NCI-H774 (cell line): ENCODE measurements at places on chromosomes 3 and 15.

- DNase-seq, result no peak
Observed at GRCh38 chr15:45126535-45127158, 3.0 kb downstream of the DUOXA1 start.

DNA sequence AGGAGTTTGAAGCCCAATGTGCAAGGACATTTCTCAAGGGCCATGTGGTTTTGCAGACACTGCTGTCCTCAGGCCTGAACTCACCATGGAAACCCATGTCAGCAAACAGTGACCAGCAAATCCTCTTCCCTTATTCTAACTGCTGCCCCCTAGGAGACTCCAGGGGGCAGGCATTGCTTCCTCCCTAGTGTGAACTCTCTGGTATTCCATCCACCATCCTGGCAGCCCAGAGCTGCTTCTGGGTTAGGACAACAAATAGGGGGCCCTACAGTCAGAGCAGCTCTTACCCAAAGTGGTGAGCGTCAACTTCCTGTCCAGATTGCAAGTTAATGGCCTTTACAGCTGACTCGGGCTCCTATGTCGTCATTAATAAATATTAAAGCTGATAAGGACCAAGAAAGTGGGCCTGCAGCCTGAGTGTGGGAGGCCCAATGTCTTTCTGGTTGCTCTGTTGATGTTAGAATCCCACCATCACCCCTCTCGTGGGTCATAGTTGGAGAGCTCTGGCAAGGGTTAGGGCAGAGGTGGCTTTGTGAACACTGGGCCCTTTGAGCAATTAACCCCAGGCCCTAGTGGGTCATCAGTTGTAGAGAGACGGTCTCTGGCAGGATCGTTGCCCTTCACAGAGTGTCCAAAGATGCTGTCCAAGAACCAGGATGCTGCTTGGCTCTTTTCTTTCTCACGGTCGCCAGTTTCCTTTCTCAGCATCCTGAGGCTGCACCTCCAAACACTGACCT, 41.5 kb downstream of the TGM4 start:
- no peak for DNase-seq

GRCh38 chr3:163726125-163726524, 1352.2 kb downstream of the SI start:
- DNase-seq, result no peak

DNA sequence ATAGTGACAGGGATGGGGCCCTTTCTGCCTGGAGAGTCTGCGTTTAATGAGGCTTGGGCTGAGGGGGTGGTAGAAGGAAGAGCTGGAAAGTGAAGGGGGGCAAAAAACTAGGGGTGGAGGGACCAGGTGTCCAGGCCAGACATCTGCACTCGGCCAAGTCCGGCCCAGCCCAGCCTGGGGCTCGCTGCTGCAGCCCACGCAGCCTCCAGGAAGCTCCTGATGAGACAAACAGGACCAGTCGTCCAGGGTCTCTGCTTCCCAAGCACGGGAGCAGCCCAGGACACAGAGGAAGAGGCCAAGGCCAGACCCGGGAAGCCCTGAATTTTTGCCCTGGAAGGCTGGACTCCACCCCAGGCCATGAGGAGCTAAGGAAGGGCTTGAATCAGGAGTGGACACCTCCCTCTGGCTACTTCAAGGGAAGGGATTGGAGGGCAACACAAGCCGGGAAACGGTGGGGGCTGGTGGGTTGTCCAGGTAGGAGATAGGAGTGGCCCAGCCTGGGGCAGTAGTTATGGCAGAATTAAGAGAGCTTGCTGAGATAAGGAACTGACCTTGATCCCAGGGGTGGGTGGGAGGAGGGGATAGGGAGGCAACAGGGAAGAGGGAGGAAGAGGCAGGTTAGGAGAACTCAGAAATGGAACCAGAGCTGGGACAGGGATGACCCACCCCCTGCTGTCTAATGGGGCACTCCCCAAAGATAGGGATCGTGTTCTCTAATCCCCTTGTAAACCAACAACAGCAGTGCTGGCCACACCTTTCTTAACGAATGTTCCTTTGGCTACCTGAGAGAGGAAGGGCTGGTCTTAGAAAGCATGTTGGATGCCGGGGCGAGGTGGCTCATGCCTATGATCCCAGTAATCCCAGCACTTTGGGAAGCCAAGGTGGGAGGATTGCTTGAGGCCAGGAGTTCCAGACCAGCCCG, 89.5 kb downstream of the ANP32A start:
- DNase-seq, result no peak

GRCh38 chr3:63349583-63350573, 71.8 kb downstream of the SYNPR start:
- DNase-seq, result no peak

- no peak for DNase-seq
Observed at GRCh38 chr15:91609231-91609630, 244.3 kb upstream of the SLCO3A1 start.

DNA sequence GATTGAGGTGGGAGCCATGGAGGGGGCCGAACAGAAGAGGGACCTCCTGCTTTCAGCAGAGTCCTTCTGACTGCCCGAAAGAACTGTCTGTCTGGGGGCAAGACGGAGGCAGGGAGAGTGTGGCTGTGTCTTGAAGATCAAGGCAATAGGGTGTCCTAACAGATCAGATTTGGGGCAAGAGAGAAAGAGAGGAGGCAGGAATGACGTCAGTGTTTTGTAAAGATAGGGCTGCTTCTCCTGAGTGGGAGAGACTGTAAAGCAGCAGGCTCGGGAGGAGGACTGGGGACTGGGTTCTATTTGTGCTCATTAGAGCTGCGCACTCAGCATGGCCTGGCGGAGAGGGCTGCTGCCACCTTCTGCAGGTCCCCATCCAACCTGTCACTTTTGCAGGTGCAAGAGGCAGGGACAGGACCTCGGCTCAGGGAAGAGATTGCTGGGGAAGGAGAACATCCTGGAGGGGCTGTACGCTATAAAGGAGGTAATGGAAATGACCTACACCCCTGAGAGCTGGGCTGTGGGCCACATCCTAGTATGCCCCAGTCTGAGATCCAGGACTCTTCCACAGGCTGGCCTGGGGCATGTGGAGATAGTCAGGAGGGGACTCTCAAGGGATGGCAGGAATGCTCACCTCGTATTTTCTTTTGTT, 29.0 kb upstream of the FGD5 start:
- DNase-seq, result no peak

- DNase-seq, result peak; percentile 10
Observed at GRCh38 chr15:84633311-84634227, 20.5 kb downstream of the WDR73 start.

DNA sequence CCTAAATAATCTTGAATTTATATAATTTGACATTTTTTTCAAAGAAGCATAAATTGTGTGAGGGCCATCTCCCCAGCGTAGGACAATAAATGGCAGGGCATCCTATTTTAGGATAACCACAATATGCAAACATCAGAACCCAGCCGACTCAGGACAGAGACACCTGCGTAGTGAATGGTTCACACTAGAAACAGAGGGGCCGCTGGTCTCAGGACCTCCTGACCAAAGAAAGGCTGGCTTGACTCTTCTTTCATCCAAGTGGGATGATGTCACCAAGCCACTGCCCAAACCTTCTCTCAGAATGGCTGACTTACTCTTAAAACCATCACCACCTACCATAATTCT, 162.1 kb downstream of the FOXP1 start:
- no peak for DNase-seq

- no peak for DNase-seq
Observed at GRCh38 chr3:68060191-68060590, 405.8 kb upstream of the SUCLG2 start.

GRCh38 chr3:156151824-156152428, 31.5 kb downstream of the KCNAB1 start:
- DNase-seq, result peak; percentile 80

GRCh38 chr3:125322166-125322565, 53.0 kb downstream of the ZNF148 start:
- DNase-seq, result no peak

- peak; percentile 37 for DNase-seq
Observed at GRCh38 chr3:140911822-140912221, 29.8 kb upstream of the SLC25A36 start.

DNA sequence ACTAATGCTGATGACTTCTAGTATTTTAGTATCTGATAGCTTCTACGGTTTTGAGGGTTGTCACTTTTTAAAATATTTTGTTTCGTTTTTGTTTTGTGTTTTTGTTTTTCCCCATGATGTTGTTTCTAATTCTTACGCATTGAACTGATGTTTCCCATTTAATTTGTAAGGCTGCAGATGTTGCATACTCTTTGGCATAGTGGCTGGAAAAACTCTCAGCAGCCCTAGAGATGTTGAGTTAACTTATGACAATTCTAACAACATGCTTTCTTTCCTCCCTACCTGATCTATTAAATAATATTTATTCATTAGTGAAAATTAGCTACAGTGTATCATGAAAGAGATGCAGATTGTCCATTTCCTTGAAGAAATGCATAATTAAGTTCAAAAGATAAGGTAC, 559.3 kb upstream of the GRM7 start:
- DNase-seq, result no peak

DNA sequence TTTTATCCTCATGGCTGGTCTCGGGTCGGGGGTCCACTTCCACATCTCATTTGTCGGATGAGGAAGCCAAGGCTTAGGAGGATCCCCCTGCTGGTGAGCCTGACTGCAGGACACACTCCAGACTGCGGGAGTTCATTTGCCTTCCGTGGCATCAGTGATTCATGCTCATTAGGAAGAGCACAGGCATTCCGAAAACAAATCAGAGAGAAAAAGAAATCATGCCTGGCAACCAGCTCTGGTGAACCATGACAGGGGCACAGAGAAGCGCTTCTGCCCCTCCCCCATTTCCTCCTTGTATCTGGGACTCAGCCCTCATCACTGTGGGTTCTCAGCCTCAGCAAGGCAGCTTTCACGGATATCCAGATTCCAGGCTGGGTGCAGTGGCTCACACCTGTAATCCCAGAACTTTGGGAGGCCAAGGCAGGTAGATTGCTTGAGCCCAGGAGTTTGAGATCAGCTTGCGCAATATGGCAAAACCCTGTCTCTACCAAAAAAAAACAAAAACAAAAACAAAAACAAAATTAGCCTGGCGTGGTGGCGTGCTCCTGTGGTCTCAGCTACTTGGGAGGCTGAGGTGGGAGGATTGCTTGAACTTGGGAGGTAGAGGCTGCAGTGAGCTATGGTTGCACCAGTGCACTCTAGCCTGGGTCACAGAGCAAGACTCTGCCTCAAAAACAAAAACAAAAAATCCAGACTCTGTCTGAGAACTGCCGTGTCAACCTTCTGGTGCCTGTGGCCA, 28.4 kb downstream of the IRAK2 start:
- DNase-seq, result no peak

- DNase-seq, result no peak
Observed at GRCh38 chr3:58163234-58163633, 47.5 kb downstream of the DNASE1L3 start.

DNA sequence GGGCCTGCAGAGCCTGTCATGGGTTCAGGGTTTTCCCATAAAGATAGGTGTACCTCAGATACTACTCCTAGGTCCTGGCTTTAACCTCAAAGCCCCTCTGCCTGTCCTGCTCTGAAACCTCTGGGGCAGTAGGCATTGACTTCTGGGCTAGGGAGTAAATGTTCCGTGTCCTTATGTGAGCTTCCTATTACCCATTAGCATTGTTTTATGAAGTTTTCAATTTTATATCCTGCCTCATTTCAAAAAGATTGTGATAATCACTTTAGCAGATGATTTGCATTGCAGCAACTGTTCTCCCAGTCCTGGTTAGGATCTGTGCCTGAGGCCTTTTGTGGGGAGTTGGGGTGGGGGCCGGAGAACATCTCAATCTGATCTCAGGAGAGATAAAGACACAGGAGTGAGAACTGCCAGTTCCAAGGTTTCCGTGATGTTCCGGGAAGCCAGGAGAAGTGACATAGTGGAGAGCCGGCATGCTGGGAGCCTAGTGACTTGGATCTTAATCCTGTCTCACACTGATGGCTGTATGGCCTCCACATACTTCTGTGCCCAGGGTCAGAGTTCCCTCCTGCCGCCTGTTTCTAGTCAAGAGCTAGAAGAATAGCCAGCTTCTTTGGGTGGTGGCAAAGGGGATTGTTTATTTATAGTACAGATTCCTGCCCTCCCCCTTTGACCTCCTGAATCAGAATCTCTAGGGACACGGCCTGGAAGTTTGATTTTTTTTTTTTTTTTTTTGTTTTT, 10.6 kb downstream of the TPM1 start:
- no peak for DNase-seq

- DNase-seq, result no peak
Observed at GRCh38 chr3:101202640-101203039, 117.7 kb downstream of the IMPG2 start.

GRCh38 chr15:35047528-35047927, 37.6 kb downstream of the NANOGP8 start:
- no peak for DNase-seq

DNA sequence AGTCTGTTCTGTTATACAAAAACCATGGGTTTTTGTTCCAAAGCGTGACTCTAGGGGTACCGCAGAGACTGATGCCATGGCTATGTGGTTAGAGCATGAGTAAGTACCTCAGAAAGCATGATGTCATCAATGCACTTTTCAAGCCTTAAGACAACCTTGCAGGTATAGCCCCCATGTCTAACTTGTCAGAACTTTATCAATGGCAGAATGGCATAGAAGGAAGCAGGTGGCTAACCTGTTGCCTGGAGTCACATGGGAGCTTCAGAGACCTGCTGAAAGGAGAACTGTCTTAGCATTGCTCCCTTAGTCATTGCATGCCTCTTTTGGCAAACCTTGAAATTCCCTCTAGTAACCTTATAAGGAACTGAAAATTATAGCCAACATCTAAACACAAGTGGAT, 52.5 kb downstream of the EOMES start:
- DNase-seq, result no peak

- no peak for DNase-seq
Observed at GRCh38 chr3:52495777-52496602, 852 bp downstream of the STAB1 start.

DNA sequence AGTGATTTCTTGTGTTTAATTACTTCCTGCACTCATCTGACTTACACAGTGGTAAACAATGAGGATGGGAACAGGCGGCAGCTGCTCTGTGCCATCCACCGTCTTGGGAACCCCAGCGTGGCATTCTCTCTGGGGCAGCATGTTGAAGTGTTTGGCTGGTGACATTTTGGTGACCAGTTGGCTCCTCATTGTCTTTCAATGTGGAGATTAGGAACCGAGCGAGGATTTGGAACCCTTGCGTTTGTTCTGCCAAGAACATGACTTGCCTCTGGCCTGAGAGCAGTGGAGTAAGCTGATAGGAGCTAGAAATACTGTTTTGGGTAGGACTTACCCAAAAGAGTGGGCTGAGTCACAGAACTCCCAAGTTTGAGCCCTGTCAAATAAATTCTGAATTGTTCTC, 88.8 kb downstream of the IGF1R start:
- DNase-seq, result no peak

GRCh38 chr3:177498037-177498857, 301.0 kb upstream of the TBL1XR1 start:
- DNase-seq, result no peak

DNA sequence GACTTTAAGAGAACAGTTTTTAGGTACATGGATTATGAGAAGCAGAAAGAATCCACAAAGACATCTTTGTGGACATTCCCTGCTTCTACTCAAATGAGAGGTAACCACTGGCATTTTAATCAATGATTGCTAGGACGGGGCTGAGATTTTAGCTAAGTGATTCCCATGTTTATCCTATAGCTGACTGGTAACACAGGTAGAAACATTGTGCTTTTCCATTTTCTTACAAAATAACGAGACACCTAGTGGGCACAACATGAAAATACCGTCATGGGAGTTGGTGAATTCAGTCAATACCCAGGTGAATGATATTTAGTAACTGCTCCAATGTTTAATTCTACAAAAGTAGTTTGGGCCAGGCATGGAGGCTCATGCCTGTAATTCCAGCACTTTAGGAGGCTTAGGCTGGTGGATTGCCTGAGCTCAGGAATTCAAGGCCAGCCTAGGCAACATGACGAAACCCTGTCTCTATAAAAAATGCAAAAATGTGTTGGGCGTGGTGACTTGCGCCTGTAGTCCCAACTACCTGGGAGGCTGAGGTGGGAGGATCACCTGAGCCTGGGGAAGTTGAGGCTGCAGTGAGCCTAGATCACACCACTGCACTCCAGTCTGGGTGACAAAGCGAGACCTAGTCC, 37.2 kb upstream of the DENND4A start:
- peak; percentile 4 for DNase-seq
